ENCODE measurements at places on chromosomes 11 and 22.

- no peak for DNase-seq
Measured at GRCh38 chr11:119832202-119832935, 103.4 kb upstream of the NECTIN1 start.

DNA sequence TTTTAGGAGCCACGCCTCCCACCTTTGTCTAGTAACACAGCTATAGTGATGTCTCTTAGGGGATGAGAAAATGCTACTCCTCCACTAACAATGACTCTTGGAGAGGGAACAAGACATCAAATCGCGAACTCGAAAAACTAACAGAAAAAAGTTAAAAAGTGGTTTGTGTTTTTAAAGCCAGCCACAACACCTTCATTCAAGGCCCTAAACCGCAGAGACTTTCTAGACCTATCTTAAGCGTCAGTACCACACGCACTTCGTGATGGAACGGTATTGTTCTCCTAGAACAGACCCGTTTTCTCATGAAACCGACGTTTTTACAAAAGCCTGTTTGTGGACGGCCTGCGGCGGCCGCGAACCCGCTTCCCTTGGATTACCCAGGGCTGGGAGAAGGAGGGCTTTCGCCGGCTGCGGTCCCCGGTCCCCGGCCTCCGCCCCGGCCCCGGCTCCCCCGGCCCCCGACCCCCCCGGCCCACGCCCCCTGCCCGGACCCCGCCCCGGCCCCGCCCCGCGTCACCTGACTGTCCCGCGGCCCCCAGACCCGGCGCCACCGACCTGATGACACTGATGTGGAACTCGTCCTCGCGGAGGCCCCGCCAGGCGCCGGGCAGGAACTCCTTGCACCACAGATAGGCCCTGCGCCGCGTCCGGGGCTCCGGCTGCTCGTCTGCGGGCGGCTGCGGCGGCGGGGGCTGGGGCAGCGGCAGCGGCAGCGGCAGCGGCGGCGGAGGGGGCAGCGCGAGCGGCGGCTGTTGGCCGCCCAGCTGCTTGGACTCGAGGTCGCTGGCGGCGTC, 718 bp downstream of the CHKA start:
- DNase-seq: peak; percentile 81

- no peak for DNase-seq
Measured at GRCh38 chr11:92053216-92053615, 171.4 kb upstream of the FAT3 start.

DNA sequence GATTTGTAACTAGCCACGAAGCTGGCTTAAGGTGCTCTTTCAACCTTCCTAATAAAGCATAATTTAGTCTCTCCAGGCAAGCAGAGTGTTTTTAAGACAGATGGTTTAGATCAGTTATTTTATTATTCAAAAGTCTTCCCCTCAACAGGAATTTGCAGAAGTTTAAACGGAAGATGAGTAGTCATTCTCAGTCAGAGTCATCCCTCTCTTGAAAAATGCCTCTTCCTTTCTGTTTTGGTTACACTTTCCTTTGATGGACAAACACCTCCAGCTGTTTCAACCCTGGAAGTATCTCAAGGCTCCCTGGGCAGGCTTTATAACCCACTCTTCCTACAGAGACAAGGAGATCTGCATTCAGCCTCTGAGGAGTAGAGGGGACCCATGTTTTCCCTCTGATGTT, 60.3 kb upstream of the POU2AF2 start:
- no peak for DNase-seq

All from natural killer cell (primary cell).